ENCODE measurements at places on chromosomes 16 and 17.

DNA sequence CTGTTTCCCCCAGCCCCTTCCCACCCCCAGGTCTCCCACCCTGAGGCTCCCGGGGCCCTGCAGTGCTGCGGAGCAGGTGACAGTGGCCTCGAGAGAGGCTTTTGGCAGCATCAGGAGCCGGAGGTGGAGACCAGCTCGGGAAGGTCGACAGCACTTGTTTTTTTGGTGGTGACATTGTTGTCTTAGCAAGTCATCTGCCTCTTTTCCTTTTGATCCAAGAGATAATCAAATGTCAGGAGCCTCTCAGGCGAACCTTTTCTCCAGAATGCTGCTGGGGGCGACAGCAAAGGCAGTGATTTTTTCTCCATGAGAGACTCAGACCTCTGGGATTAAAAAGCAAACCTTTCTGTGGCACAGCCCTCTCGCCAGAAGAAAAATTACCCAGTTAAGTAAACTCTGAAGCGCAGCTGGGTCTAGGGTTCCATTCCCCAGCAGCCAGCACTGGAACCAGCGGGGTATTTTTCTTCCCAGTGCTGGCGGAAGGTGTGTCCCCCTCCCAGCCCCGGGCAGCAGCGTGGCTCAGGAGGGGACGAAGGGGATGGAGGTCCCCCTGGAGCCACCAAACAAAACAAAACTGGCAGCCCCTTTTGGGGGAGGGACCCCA lies 37.2 kb downstream of the GRIN2C start:
- no peak for DNase-seq

DNA sequence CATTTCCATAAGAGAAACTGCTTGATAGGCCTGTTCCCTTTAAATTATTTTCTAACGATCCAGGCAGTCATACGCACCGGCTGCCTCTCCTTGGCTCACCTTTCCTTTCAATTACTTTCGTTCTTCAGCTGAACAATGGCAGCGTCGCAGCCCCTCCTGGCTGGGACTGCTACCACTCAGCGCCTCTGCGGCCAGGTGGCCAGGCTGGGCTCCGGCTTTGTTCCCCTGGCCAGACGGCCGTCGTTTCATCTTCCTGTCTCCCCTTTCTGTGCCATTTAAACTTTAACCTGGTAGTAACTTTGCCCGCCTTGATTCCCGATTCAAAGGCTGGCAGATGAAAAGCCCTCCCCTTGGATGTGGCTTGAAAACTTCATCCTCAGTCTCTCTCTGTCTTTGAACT lies 79.0 kb downstream of the C16orf78 start:
- no peak for DNase-seq

- no peak for DNase-seq
Observed at GRCh38 chr17:71188811-71189492, 931.9 kb upstream of the SOX9 start.

DNA sequence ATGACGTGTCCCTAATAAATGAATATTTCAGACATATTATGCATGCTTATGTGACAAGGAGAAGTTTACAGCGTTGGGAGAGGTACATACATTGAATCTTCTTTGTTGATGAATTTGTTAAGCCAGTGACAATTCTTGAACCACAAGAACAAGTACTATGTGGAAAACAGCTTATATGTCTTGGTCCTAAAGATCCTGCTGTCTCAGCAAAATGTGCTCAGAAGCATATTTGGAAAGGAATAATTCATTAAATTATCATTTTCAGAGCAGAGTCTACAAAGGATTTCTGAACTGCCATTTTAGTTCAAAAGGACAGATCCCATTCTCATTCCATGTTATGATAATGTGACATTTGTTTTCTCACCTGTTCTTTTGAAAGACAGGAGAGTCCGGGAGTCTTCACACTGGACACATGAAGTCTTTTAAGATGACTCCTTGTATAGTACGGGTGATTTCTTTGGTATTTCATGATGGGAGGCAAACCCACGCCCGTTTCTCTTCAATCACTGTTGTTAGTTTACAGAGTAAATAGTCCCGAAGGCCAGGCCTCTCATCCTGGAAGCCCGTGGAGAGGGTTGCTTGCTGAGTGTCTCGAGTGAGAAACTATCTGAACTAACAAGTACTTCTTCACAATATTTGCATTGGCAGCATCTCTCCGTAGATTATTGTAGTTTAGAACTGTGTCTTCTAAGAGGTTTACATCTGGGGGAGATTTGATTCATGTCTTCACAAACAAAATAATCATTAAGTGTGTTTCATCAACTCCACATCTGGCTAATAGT lies 26.7 kb downstream of the VPS35L start:
- no peak for DNase-seq

DNA sequence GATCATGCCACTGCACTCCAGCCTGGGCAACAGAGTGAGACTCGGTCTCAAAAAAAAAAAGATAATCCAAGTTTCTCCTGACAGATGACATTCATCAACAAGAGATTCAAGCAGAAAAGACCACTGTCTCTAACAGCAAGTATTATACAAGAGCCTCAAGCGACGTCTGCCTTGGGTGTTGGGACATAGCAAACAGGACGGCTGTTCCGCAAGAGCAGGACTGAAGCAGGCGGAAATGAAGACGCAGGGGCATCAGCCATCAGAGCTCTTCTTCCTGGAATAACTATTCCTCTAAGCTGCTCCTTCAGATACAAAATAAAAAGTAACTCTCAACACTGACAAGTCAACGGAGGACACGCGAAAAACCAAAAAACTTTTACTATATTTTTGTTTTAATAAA lies 54.0 kb downstream of the ANKRD11 start:
- DNase-seq: no peak

DNA sequence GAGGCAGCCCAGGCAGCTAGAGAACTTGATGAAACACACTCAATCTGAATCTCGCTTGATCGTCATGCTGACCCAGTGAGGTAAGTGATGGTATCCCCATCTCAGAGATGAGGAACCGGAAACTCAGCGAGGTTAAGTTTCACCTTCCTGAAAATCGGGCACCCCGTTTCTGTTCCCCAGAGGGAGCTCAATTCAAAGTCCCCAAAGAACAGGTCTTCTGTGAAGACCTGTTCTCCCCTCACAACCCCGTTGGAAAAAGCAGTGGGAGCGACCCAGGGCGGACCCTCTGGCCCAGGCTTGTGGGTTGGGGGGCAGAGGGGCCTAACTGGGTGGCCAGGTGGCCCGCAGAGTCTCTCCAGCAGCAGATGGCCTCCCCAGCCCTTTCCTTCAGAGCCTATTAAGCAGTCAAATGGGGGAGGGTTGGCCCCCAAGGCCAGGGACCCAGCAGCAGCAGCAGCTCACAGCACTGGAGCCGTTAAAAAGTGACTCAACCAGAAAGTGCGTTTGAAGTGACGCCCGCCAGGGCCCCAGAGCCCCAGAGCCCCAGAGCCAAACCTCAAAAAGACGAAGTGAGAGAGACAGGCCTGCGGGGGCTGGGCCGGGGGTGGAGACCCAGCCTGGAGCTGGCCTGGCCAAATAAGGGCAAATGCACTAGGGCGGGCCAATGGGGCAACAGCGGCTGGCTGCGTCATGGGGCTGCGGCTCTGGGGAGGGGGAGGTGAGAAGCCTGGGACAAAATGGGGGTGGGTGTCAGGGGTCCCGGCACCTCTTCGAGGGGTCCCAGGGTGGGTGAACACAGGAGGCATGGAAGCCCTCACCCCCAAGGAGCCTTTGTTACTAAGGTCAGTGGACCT lies 9.2 kb upstream of the TSPOAP1 start:
- no peak for DNase-seq

GRCh38 chr17:752620-753219 lies 656 bp upstream of the GEMIN4 start:
- peak; percentile 49 for DNase-seq

DNA sequence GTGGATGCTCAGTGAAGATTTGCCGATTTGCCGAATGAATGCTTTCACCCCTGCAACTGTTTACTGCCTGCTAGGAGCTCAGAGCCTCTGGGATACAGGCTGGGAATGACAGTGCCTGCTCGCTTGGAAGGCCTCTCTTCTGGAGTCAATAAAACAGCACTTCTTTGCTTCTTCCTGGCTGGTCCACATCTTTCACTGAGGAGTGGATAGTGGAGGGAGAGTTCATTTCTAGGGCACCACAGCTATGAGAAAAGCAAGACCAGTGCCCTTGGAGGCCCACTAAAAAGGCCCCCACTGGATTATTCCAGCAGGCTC lies 3.1 kb upstream of the USP7 start:
- no peak for DNase-seq

- no peak for DNase-seq
Observed at GRCh38 chr17:28760601-28761562, 17.1 kb downstream of the TRAF4 start.

DNA sequence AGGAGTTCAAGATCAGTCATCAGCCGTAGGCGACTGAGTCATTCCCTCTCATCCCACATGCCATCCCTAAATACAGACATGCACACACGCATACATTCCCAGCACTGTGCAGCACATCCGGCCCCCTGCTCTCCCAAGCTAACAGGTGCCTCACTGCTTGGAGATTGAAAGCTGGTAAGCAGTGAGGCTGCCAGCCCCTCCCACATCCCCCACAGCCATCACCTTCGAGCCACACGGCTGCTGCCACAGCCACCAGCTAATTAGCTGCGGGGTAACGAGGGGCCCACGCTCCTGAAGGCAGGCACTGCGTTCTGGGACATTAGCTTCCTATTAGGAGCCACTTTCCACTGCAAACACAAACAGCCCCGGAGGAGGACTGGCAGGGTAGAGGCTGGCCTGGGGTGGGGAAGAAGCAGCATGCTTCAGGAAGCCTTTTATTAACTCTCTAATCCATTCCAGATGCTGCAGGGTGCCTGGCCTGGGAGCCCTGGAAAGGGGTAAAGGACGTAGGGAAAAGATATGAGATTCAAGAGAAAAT lies 179.6 kb downstream of the CCT6B start:
- no peak for DNase-seq

DNA sequence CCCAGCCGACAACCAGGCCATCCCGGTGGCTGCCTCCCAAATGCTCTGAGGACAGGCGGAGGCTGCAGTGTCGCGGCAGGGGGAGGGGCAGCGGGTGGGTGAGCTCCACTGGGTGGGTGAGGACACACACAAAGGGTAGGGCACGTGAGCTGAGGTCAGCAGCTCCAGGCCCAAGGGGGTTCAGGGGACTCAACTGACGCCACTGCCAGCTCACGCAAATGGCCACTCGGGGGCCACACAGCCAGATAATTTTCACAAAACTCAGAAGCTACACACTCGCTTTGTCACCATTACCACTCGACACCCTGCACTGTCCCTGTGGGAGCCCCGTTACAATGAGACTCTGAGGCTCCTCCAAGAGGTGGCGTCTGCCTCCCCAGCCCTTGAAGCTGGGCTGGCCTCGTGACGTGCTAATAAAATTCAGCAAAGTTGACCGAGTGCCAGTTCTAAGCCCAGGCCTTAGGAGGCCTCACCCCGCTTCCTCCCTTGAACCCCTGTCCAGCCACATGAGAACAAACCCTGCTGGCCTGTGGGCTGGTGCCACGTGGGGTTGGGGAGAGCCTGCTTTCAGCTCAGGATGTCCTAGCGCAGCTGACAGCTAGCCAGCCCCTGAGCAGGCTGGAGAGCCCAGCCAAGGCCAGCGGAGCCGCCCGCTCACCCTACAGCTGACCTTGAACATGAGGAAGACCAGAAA lies 56.9 kb downstream of the RMI2 start:
- DNase-seq: peak; percentile 12

- no peak for DNase-seq
Observed at GRCh38 chr17:20967776-20968175, 75.0 kb downstream of the USP22 start.

DNA sequence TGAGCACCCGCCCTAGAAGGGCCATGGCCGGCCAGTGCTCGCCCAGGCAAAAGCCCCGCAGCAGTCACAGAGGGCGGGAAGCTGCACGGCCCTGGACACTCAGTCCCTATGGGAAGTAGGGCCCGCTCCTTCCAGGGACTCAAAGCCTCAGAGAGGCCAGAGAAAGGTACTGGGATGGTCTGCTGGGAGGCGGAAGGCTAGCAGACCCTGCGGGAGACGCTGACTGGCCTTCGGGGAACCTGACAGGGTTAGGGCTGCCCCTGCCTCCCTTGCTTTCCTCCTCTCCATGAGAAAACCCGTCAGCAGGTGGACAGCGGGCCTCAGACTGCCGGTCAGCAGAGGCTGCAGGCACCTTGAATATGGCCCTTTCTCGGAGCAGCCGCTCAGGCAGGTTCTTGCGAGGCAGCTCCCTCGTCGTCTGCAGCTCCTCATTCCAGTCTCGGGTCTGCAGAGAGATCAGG lies 11.5 kb downstream of the CLUH start:
- peak; percentile 8 for DNase-seq

DNA sequence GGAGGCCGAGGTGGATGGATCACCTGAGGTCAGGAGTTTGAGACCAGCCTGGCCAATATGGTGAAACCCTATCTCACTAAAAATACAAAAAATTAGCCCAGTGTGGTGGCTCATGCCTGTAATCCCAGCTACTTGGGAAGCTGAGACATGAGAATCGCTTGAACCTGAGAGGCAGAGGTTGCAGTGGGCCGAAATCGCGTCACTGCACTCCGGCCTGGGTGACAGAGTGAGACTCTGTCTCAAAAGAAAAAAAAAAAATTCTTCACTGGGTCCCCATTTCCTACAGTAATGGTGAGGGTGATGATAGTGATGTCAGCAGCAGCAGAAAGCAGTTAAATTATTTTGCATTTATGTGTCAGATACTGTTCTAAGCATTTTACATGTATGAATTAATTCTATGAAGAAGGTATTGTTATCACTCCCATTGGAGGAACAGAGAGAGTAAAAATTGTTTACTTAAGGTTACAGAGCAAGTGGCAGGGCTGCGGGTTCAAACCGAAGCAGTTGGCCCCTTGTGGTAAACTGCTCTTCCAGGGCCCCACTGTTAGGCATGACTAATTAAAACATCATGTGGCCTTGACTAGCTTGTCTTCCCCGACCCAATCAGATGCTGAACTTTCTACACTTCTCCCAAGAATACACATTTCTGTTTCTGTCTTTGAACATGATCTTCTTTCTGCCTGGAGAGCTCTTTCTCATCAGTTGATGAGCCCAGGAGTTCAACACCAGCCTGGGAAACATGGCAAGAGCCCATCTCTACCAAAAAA lies 45.8 kb downstream of the STAT3 start:
- DNase-seq: no peak

DNA sequence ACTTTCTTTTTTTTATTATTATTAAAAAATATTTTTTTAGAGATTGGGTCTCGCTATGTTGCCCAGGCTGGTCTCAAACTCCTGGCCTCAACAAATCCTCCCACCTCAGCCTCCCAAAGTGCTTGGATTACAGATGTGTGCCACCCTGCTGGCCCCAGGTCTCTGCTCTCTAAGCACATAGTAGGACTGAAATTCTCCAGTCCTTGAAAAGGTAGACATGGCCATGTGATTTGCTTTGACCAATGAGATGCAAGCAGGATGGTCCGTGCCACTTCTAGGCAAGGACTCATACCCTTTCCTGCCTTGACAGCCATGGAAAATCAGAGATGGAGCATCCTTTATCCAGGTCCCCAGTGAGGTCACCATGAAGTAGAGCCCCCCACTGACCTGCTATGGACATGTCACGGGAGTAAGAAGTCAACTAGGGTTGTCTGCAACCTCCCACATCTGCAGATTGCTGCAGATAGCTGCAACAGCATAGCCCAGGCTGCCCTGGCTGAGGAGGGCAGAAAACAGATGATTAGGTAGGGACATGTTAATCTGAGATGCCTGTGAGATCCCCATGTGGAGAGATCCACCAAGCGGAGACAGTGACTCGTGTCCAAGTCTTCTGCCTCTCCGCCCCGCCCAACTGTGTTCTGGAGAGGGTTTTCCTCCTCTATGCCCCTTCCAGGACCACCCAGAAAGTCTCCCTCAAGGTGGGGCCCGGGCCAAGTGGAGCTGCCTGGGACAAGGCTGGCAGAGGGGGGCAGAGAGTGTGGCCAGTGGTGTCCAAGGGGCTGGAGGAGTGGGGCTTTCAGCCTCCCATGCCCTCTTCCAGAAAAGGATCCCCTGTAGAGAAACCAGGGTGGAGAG lies 11.0 kb downstream of the GSG1L start:
- no peak for DNase-seq

GRCh38 chr16:4556580-4556979 lies 440 bp downstream of the C16orf96 start:
- DNase-seq: no peak

Data from D341Med (cell line).